MM.1S (cell line): ENCODE measurements at places on chromosomes 1 and 21.

DNA sequence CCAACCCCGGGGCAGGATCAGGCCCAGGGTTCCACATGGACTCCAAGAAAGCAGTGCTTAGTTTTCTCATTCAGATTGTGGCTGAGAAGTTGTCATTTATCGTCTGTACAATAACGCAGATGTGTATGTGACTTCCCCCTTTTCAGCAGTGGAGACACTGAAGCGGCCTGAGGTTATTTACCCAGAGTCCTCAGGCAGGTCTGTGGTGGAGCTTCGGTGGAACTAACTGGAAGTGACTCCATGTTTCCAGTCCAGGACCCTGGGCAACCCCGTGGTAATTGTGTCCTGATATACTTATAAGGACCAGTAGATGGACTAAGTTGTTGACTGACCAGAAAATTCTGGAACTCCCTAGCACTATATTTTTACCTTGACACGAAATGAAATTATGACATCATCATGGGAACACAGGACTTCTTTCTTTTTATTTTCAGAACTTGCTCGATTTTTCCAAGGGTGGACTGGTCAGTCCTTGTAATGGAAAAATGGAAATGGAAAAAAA is 1.0 kb upstream of the IER5 start:
- DNase-seq = peak; percentile 30

- DNase-seq = no peak
Measured at GRCh38 chr1:152313970-152314369, 11.1 kb downstream of the FLG start.

DNA sequence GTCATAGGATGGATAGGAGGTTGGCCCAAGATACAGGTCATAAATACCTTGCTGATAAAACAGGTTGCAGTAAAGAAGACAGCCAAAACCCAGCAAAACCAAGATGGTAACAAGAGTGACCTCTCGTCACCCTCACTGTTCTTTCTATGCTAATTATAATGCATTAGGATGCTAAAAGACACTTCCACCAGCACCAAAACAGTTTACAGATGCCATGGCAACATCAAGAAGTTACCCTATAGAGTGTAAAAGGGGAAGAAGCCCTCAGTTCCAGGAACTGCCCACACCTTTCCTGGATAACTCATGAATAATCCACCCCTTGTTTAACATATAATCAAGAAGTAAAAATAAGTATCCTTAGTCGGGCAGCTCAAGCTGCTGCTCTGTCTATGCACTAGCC is 671.9 kb downstream of the PTPRC start:
- no peak for DNase-seq

GRCh38 chr1:116324411-116324810 is 48.6 kb upstream of the ATP1A1 start:
- DNase-seq = no peak

DNA sequence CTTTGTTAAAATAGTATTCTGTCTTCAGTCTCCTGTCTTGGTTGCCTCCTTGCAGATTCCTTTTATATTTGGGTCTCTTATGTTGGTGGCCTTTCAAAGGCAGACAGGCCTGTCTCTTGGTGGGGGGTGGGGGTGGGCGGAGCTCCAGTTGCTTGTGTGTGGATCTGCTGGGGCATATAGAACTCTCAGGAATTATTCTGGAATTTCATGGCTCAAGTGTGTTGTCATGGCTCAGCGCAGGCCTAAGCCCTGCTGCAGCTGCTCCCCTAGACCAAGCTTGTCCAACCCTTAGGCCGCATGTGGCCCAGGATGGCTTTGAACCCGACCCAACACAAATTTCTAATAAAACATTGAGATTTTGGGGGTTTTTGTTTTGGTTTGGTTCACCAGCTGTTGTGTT is 8.0 kb downstream of the C1orf35 start:
- no peak for DNase-seq

DNA sequence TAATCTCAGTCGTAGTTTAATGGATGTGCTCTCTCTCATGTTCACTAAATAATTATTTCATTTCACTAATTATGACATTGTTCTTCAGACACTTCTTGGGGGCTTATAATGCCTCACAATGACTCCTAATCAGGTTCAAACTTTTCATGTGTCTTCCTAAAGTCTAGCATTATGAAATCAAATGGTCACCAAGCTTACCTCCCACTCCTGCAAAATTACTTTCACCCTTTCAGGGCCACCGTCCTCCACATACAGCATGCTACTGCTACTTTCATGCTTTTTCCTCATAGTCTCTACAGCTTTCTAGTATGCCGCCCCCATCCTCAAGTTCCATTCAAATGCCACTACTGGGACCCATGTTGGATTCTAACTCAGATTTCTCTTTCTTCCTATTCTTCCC is 59.8 kb upstream of the C1orf53 start:
- DNase-seq = no peak

DNA sequence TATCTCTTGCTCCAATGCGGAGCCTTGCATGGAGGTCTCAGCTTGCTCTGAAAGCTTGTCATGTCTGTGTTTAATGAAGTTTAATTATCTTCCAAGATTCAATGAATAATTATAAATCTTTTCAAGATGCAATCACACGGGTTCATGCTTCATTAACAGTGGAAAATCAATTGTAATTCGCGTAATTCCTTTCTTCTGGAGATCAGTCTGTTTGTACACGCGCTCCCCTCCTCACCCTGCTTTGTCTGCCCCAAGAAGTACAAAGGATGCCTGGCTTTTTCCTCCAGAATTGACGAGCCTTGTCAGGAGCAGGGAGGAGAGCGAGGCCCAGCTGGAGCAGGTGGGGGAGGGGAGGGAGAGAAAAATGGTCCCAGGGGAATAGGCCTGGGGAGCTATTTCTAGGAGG is 65.0 kb upstream of the DISP3 start:
- DNase-seq = no peak

GRCh38 chr1:219837274-219837993 is 90.9 kb downstream of the SLC30A10 start:
- DNase-seq = peak; percentile 52

GRCh38 chr1:175708787-175709186 is 34.6 kb downstream of the TNR start:
- DNase-seq = peak; percentile 13

GRCh38 chr1:17099616-17100340 is 19.5 kb downstream of the PADI2 start:
- no peak for DNase-seq

GRCh38 chr21:26835027-26835713 is 10.0 kb downstream of the ADAMTS1 start:
- DNase-seq = no peak

DNA sequence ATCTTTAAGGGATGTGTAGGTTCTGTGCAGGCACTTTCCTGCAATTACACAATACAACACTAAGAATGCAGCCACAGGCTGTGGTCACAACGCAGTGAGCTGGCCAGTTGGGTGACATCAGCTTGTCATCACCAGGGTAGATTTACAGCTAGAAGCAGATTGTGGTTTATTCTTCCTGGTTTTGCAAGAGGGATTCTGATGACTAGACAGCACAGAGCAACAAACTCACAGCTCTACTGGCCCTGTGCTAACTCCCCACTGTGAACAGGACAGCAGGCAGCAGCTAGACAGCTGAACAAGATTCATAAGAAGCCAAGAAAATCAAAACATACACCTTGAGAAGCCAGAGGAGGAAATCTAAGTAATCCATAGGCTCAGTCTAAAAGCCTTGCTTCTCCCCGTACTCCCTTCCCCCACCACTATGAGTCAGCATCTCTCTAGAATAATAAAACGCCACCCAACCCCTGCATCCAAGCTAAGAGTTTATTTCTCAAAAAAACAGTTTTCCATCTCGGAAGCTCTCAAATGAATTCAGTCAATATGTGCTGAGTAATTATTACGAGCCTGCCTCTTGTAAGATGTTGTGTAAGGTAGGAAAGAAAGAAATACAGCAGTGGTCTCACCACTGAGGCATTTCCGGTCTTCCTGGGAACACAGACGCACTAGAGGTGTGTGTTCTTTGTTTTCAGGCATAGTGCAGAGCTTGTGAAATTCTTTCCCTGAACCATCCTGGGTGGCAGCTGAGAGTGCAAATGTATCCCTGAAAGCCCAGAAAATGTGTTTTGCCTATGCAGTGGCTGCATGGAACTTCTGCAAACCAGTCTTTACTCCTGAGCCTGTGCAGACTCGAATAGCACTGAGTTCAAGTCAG is 162.8 kb downstream of the NTPCR start:
- DNase-seq = no peak

DNA sequence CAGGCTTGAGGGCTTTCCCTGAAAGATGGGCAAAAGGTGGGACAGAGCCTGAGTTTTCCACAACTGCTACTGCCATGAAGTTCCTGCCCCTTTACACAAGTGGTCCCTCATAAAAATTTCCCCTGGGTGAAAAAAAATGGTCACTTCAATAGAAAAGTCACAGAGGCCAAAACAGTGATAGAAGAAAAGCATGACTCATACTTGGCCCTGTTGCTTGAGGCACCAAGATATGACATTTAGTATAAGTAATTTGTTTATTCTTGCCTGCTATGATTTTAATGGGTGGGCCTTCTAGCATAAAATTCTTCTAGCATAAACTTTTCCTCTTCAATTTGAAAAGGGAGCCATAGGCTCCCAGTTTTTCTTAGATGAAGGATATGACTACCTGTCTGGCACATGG is 280.2 kb downstream of the DPYD start:
- no peak for DNase-seq

DNA sequence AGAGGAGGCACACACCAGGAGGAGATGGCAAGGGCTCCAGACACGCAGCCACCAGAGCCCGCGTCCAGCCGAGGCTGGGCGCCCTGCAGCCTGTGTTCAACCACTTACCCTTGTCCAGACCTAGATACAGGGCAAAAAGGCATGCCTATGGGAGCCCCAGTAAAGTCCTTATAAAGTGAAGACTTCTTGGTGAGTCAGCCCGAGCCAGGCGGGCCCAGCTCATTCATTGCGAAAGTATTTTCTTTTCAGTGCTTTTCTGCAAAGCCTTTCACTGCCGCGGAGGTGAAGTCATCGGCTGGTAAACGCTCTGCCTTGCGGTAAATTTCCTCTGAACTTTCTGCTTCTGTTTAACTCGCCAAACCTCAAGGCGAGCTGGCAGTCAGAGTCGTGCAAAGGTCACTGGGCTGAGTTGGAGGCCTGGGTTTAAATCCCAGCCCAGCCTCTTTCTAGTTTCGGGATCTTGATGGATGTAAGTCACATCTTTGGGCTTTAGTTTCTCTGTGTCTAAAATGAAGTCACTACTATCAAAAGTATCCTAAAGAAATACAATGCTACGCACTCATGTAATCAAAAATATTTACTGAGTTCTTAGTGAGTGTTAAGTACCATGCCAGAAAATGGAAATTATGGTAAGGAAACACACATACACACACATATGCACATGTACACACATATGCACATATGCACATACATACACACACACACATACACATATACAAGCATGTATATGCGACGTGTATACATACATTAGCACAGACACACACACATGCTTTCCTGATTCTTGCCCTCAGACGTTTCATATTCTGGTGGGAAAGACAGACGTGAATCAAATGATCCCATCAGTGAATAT is 54.7 kb upstream of the IFFO2 start:
- peak; percentile 79 for DNase-seq

GRCh38 chr1:3570066-3570986 is 41.0 kb downstream of the MEGF6 start:
- DNase-seq = no peak

DNA sequence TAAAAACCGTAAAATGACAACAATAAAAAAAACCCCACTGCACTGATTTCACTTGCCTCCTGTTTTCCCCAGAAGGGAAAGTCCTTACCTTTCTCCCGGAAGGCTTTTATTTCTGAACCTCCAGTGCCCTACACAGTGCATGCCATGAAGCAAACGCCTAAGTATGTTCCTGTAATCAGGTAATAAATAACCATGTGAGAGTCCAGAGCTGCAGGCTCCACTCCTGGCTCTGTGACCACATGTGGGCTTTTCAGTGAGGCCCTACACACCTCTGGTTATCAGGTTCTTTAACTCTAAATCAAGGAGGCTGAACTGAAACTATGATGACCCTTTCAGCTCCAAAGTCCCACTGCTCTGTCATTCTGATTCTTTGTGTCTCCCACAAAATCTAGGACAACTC is 20.8 kb upstream of the NR5A2 start:
- DNase-seq = no peak

- DNase-seq = no peak
Measured at GRCh38 chr1:208564466-208564865, 320.3 kb upstream of the PLXNA2 start.

DNA sequence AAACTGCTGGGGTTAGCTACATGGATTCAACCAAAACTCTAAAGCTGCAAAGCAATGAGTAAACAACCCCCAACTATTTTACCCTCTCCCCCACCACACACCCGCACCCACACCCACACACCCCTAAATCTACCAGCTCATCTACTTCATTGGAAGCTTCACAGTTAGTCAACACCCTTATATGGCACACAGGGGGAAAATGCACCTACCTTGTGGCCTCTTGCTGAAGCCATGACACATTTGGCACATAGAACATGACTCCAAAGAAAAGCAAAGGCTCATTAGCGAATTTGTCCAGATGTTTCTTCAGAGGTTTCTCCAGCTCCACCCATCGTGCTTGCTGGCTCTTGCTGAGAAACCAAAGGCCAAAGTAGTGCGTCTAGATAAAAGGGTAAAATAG is 99.8 kb downstream of the PTPN14 start:
- no peak for DNase-seq
